Thymus (tissue), 14 donors: ENCODE measurements at places on chromosomes 13 and 19.

GRCh38 chr19:38838208-38838985 is 6.8 kb upstream of the ECH1 start:
- no peak for DNase-seq

- no peak for DNase-seq
Measured at GRCh38 chr13:31227063-31227462, 27.3 kb downstream of the B3GLCT start.

DNA sequence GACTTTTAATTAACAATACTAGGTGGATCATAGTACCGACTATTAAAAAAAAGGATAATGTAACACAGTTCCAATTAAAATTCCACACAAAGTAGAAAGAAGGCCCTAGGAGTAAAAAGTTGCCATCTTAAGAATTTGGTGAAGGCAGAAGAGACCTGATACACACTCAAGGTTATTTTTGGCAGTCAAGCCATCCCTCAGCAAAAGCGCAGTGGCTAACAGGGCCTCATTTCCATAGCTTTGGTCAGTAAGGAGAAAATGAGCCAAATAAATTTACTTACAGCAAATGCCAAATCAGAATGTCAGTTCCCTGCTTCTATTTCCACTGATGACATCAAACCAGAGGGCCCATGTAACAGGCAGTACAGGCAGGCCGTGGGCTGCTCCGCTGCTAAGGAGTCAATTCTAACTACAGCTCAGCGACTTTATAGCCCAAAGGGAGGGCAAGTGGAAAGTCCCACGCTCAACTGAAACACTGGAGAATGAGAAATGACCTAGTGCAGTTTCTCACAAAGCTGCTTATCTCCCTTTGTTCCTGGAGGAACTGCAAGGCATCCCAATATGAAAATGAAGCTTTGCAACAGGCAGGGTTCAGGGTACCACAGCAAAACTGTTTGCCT is 6.3 kb downstream of the ARGLU1 start:
- peak; percentile 27 for DNase-seq

- no peak for DNase-seq
Measured at GRCh38 chr19:51016798-51017683, 2.5 kb downstream of the KLK10 start.

DNA sequence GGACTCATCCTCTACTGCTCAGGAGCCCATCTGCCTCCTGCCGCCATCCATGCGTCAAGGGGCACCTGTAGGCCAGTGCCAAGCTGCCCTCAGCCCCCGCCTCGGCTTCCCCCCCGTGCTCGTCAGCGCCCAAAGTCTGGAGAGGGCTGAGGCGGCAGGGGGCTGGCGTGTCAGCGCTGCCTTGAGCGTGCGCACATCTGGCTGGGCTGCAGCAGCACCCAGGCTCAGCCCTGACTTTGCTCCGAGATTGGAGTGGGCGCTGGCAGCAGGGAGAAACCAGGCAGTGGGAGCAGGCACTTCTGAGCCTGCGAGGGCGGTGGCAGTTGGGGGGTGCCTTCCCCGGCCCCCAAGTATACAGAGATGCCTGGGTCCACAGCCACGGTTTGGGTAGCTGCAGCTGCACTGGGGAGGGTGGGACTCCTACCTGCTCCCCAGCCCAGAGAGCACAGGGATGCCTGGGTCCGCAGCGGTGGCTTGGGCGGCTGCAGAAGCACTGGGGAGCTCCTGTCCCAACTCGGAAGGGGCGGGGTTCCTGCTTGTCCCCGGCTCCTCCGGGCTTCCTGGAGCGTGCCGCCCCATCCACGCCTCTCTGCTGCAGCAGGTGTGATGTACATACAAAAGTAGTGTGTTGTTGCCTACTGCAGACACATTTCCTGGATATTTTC is 44.8 kb upstream of the LPAR6 start:
- no peak for DNase-seq

DNA sequence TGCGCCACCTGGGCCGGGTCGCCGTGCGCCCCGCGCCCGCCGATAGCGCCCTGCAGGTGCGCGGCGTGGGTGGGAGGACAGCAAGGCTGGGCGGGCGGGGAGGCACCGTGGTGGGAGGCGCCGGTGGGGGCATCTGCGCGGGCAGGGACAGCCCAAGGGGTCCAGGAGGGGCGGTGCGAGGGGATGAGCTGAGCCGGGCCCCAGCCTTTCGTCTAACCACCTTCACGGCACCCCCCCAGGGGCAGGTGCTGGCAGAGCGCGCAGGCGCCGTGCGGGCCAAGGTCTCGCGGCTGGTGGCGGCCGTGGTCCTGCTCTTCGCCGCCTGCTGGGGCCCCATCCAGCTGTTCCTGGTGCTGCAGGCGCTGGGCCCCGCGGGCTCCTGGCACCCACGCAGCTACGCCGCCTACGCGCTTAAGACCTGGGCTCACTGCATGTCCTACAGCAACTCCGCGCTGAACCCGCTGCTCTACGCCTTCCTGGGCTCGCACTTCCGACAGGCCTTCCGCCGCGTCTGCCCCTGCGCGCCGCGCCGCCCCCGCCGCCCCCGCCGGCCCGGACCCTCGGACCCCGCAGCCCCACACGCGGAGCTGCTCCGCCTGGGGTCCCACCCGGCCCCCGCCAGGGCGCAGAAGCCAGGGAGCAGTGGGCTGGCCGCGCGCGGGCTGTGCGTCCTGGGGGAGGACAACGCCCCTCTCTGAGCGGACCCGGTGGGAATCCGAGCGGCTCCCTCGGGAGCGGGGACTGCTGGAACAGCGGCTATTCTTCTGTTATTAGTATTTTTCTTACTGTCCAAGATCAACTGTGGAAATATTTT is 3.1 kb downstream of the KISS1R start:
- DNase-seq = no peak

DNA sequence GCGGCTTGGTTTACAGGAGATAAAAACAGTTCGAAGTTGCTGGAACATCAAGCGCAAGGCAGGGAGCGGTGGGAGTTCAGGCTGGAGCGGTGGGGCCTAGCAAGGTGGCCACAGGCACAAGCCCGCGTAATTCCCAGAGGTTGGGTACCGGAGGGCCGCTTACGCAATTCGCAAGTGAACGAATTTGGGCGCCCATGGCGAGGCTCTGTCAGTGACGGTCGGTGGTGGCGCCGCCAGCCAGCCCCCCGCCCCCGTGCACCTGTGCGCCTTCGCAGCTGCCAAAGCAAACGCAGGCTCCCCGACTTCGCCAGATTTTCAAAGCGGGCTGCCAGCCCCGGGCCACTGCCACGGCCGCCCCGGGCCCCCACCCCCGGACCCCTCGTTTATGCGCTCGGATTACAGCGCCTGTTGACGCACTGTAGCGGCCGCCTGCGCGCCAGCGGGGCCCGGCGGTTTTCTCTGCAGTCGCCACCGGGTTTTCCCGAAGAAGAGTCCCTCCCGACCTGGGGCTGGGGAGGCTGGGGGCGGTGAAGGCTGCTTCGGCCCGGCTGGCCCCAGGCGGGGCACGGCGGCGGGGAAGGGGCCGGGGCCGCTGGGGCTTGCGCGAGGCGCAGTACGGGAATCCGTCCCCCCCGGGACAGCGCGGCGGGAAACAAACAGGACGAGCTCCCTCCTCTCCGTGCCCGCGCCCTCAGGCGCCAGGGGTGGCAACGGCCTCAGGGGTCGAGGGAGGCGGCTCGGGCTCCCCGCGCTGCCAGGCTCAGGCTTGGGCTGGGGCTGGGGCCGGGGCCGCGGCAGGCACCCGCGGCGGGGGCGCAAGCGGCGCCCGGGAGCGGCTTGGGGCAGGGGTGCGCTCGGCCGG is 709 bp downstream of the N4BP2L1 start:
- DNase-seq = peak; percentile 52
